ENCODE measurements at places on chromosomes 12 and 14.

- DNase-seq, result peak; percentile 21
These were observed 24.1 kb downstream of the DDX47 start for GRCh38 chr12:12837025-12837812.

DNA sequence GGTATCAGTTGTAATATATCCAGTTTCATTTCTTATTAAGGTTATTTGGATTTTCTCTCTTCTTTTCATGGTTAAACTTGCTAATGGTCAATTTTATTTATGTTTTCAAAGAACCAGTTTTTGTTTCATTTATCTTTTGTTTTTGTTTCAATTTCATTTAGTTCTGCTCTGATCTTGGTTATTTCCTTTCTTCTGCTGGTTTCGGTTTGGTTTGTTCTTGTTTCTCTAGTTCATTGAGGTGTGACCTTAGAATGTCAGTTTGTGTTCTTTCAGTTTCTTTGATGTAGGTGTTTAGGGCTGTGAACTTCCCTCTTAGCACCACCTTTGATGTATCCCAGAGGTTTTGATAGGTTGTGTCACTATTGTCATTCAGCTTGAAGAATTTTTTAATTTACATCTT is 145.6 kb upstream of the SLCO1B1 start:
- no peak for DNase-seq

DNA sequence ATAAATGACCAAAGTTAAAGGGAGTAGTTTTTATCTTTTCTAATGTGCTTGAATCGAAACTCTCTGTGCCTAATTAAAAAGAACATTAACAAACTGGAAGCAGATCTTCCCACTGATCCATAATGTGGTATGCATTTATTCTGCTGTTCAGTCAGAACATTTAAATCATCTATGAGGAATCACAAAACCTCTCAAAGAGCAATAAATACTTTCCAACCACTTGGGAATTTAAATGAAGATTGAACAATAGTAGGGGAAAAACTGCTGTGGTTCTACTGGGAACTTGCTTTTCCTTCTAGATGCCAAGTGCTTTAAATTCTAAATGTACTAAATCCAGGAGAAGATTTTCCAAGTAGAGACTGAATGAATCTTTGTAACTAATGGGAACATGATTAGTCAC is 12.3 kb upstream of the CHPT1 start:
- DNase-seq, result no peak

GRCh38 chr12:69490920-69491643 is 20.9 kb downstream of the FRS2 start:
- DNase-seq, result no peak

GRCh38 chr12:132237772-132238487 is 91.5 kb downstream of the GALNT9 start:
- DNase-seq, result no peak

DNA sequence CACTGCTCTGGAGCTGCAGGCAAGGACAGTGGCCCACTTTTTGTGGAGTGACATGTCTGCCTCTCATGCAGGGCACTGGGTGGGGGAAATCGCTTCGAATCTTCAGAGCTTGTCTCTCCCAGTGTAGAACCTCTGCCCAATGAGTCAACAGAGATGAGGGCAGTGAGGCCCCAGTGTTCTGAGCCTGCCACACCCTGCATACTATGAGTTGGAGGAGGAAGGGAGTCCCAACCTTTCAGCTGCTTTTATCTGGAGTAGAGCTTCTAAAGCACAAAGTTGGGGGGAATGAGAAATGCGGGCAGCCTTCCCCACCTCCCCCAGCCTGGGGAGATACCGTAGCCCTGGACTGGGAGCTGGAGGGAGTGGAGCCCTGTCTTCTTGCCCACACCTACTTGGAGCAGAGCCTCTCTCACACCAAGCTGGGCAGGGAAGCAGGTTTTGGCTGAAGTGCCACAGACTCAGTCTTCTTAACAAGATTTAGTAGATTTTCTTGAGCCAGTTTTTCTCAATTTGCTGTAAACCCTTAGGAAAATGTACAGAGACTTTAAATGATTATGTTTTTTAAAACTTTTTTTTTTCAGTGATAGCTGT is 159.1 kb downstream of the ADGRD1 start:
- DNase-seq, result no peak

- DNase-seq, result no peak
These were observed 92.3 kb upstream of the DCN start for GRCh38 chr12:91274916-91275315.

Measured in kidney (tissue), 22 donors.